Suppressor macrophage treated with lipopolysaccharide for 4 hours (primary cell): ENCODE measurements at places on chromosomes 4 and X.
A peak's percentile ranks its signal among the peaks of the same experiment; 100 is the strongest.

- DNase-seq = no peak
These were observed 410.3 kb downstream of the RPA4 start for GRCh38 chrX:97294041-97294440.

GRCh38 chr4:143625632-143626031 is 74.8 kb downstream of the FREM3 start:
- DNase-seq = no peak

GRCh38 chr4:25753239-25753638 is 97.6 kb downstream of the SLC34A2 start:
- peak; percentile 28 for DNase-seq

DNA sequence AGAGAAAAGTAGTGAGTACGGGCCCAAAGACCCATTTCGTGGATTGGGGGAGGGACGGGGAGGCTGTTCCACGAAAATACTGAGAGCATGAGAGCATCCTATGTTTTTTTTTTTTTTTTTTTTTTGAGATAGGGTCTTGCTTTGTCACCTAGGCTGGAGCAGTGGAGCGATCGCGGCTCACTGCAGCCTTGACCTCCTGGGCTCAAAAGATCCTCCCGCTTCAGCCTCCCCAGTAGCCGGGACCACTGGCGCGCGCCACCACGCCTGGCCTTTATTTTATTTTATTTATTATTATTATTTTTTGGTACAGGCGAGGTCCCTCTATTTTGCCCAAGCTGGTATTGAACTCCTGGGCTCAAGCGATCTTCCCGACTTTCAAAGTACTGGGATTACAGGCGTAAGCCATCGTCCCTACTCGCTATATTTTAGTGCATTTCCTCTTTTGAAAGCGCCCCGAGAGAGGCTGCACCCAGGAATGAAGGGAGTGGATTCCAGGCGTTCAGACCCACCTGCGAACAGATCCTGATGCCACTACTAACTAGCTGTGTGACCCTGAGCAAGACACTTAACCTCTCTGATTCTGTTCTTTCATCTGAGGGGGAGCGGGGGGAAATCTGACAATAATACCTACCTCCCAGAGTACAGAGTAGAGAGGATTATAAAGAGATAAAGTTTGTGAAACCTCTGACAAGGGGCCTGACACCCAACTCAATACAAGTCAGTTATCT is 5.4 kb upstream of the MSX1 start:
- no peak for DNase-seq

DNA sequence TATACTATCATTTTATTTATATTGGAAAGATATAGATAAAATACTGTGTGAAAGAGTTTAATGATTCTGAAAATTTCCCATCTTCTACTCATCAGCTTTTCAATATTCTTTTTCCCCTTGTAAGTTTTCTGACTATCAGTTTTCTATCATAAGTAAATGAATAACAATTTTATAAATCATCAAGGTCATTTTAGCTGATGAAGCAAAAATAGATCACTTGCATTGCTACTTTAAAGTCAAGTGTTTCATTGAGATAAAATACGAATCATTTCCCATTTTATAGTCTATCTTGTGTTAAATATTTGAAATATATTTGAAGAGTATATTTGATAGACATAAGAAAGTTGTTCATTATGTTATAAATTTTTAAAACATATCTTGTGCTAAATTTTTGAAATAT is 811.0 kb upstream of the GALNTL6 start:
- DNase-seq = no peak

GRCh38 chrX:100928660-100929613 is at the start of gene XKRX:
XKRX (minus strand) TSS chrX:100928917; CDS start chrX:100928304, 613 bp downstream.
- no peak for DNase-seq

- no peak for DNase-seq
These were observed 60.2 kb downstream of the CHRNA9 start for GRCh38 chr4:40395166-40395900.

GRCh38 chr4:98546910-98547594 is 111.4 kb downstream of the TSPAN5 start:
- DNase-seq = no peak

DNA sequence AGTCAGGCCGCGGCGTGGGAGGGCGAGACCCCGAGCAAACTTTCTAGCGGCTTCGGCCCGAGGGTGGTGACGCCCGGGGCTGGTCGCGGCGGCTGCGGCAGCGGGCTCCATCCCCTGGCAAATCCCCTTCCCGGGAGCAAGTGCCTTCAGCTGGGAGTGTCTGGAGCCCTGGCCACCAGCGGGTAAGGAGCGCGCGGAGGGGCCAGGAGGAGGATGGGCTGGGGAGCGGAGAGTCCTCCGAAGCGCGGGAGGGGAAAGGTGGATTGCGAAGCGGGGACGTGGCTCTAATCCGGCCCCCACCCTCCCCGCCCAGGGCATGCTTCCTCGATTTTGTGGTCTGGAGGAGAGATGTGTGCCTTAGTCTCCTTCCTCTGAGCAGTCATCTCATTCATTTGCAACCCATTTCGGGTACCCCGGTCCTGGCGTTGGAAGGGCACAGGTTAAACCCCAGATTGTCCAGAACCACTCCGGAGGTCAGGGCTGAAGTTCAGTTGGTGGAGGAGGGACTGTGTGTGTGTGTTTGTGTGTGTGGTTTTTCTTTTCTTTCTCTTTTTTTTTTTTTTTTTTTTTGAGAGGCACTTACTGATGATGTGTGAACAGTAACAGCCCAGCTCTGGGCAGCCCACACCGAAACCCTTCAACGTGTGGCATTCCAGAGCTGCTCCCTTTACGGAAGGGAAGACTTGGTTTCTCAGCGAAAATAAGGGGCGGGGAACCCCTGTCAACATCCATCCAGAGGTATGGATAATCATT is 516 bp downstream of the SGMS2 start:
- peak; percentile 57 for DNase-seq

GRCh38 chr4:95248720-95249425 is 299.9 kb downstream of the UNC5C start:
- DNase-seq = peak; percentile 21

GRCh38 chrX:137565318-137565904 is 516 bp upstream of the ZIC3 start:
- DNase-seq = no peak

DNA sequence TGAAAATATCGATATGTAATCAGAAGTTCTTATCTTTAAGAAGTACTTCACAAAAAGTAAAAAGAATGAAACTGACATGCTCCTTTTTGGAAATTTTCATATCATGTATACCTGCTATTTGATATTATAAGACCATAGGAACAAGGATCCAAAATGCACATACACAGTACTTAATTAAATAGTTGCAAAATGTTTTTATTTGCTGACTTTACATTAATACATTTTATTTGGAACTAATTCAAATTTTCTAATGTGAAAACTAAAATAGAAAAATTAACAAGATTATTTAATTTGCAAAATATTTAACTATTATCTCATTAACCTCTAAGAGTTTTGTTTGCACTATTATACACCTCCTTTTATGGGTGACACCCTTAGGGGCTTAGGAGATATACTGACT is 155.0 kb downstream of the TRAM1L1 start:
- no peak for DNase-seq

DNA sequence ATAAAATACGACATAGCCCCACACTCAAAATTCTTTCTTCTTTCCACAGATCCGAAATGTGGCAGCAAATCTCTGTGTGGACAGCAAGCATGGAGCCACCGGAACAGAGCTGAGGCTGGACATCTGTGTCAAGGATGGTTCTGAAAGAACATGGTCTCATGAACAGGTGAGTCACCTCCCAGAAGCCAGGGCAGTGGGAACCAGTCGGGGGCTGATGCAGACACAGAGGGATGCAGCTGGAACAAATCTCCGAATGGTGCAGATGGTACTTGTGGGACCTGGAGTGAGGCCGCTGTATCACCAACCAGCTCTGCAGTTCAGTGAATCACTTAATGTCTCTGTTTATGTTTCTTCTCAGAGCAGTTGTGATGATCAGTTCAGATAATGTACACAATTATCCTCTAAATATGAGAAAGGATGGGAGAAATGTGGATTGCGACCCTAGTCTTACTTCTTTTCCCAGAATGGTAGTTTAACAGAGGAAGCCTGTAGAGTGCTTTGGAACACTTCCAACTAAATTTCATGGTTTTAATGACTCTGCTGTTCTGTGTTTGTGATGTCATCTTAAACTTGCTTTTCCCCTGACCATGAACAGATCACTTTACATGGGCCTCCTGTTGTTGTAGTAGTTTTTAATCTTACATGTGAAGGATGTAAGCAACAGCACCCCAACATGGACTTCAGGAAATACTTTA is 159.3 kb upstream of the GALNT7 start:
- DNase-seq = peak; percentile 9

- DNase-seq = no peak
These were observed 136.8 kb upstream of the AFF2 start for GRCh38 chrX:148363471-148364235.

- no peak for DNase-seq
These were observed 166.6 kb downstream of the SPRY1 start for GRCh38 chr4:123562994-123563750.

DNA sequence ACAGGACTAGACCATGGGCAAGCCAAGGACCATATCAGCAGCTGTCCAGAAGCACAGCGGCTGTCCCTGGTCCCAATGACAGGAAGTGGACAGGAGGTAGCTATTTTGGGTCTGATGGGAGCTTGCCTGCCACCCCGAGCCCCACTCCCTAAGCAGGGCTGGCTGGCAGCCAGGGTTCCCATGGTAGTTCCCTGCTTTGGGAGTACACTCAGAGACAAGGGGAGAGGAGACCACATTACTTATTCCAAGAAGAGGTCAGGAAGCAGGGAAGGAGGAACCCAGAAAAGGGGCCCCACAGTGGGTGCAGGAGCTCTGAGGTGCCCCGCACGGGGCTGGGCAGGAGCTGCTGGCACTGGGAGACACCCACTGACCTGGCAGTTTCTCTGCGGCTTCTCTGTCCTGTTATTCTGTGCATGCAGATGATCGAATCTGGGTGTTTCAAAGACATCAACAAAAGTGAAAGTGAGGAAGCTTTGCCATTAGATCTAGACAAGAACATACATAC is 36.3 kb downstream of the HTT-AS start:
- DNase-seq = peak; percentile 49

- DNase-seq = no peak
These were observed 27.6 kb downstream of the C4orf54 start for GRCh38 chr4:99629962-99630554.

DNA sequence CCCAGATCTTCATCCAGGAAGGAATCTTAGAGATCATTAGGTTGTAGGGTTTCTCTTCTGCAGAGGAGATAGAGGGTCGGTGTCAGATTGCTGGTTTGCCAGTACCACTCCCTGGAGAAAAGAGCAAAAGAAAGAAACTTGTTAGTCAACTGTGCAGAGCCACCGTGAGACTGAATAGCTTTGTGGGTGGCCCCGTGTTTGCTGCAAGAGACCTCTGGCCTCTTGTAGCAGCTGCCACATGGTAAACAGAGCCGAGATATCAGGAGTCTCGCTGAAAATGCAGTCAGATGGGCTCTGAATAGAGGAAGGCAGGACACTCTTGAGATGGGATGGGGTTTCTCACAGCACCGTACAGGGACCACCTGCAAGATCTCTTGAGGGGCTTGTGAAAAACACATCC is 149.7 kb downstream of the PTTG2 start:
- DNase-seq = no peak

DNA sequence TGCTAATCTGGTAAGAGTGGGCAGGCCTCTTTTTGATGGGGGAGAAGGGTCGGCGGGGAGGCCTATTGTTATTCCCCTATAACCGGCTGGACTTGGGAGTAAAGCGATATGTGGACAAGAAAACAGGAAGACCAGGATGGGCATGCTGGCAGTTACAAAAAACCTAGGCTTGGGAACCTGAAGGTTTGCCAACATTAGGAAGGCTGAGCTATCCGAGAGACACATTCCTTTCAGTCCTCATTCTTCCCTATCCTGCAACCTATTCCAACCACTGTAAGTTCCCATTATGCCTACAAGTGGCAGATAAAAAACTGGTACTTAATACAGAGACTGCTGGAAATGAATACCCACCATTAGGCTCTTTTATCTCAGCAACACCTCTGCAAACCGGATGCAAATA is 32.4 kb upstream of the CT47C1 start:
- no peak for DNase-seq

DNA sequence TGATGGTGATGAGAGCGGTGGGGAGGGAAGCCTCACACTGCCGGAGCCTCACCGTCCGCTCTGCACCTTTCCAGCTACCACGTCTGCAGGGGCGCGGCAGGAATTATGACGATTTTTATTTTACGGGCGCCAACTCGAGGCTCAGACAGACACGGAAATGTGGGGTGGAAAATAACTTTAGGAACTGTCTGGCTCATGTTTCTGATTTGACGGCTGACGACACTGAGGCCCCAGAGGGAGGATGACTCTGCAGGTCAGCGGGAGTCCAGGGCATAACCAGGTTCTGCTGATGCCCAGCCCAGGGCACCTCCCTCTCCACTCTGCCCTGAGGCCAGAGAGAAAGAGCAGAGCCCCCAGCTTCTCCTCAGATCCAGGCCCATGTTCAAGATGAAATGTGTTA is 43.9 kb downstream of the C4orf50 start:
- DNase-seq = no peak

GRCh38 chr4:133637161-133637560 is 488.1 kb downstream of the PCDH10 start:
- DNase-seq = no peak

DNA sequence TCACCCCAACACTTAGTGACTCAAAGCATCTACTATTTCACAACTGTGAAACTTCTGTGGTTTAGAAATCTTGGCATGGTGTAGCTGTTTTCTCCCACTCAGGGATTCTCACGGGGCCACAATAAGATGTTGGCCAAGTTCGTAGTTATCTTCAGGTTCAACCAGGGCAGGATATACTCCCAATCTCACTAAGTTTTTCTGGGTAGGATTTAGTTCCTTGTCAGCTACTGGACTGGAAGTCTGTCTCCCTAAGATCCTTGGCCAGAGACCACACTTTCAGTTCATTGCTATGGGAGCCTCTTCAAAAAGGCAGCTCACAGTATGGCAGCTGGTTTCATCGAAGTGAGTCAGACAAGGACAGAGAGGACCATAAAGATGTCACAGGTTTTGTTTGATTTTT is 111.7 kb upstream of the PDHA2 start:
- no peak for DNase-seq

DNA sequence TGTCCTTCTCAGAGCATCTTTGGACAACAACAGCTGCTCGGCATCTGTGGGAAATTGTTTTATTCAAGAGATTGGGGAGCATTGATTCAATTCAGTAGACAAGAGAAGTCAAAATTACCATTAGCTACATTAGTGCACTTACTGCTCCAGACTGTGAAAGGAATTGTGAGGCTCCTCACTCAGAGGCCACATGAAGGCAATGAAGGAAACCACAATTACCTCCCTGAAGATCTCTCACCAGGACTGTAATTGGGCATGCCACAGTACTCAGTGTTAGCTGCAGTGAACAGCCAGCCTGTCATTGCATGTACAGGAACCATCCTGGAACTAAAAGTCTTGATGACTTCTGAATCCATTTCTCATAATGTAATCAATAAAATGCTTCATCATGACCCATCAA is 144.8 kb downstream of the PPA2 start:
- DNase-seq = no peak

DNA sequence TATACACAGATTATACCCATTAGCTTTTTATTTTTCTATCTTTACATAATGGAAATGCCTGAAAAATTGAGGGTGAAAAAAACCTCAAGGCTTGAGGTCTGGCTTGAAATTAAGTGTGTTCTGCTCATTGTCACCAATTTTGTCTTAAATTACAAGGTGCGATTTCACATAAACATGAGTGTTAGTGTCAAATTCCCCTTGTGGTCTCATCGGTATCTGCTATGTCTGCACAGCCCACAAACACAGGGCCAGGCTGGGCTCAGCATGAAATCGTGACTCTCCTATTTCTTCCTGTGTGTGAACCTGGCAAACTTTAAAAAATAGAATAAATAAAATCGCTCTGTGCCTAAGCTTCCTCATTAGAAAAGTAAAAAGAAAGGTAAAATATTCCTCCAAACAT is 109.1 kb downstream of the CRLF2 start:
- no peak for DNase-seq

GRCh38 chrX:100413229-100413628 is 3.2 kb upstream of the PCDH19 start:
- DNase-seq = peak; percentile 55
